Activated CD4-positive, alpha-beta T cell treated with anti-CD3 and anti-CD28 coated beads, Interleukin-2, amount 50 U/mL, for 48 hours (primary cell): ENCODE measurements at places on chromosomes 1 and 21.
A peak's percentile ranks its signal among the peaks of the same experiment; 100 is the strongest.

DNA sequence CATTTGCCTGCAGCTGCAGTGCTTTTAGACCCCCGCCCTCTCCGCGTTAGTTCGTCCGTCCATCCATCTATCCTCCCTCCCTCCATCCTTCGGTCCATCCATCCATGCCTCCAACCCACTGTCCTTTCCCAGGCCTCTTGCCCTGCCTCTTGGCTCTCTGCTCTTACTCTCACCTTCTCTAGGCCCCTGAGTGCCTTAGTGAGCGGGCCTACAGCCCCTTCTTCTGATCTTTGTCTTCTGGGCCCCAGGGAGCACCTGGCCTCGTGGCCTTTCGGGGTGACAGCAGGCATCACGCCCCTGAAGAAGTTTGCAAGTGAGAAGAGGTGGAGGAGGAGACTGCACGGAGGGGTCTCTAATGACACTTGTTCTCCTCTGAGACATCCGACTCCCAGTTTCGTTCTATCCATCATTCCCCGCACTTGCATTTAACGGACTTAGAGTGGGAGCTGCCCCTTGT is 842 bp downstream of the ATXN7L2 start:
- no peak for DNase-seq

- no peak for DNase-seq
Observed at GRCh38 chr1:245906207-245906606, 600.9 kb downstream of the SMYD3 start.

- no peak for DNase-seq
Observed at GRCh38 chr1:220514256-220514655, 13.7 kb upstream of the MARK1 start.

DNA sequence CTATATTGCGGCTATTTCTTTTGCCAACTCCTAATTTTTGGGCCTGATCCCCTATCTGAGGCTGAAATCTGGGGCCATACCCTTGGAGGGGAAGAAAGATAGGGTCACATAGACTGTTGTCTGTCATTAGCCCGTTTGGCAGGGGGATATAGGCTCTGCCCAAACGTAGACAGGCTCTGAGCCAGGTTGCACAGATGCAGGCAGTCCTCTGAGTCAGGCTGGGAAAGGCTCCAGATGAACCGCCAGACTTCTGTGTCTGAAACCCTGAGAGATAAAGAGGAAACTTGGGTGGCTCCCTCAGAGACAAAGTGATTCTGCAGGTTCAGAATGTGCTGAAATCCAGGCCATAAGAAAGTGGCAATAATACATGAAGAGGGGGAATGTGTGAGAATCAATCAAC is 4.0 kb upstream of the CAP1 start:
- DNase-seq: no peak

DNA sequence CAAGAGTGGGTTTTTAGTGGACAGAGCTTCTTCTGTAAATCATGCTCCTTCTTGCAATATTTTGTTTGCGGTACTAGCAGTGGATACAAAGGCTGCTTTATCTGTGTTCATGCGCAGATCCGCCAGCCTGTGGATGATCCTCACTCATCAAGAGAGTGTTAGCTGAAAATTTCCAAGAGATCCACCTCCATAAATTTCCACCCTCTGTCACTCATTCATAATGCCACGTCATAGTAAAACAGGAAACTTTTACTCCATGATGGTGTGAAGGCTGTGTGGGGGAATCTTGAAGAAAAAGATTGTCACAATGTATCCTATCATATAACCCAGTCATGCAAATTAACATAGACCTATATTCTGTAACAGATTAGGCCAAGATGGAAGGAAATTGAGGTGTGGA is 4.4 kb upstream of the MAPKAPK2 start:
- no peak for DNase-seq

GRCh38 chr1:218735436-218736032 is 390.4 kb downstream of the TGFB2 start:
- DNase-seq: no peak

- no peak for DNase-seq
Observed at GRCh38 chr1:183674339-183674738, 21.2 kb upstream of the APOBEC4 start.

DNA sequence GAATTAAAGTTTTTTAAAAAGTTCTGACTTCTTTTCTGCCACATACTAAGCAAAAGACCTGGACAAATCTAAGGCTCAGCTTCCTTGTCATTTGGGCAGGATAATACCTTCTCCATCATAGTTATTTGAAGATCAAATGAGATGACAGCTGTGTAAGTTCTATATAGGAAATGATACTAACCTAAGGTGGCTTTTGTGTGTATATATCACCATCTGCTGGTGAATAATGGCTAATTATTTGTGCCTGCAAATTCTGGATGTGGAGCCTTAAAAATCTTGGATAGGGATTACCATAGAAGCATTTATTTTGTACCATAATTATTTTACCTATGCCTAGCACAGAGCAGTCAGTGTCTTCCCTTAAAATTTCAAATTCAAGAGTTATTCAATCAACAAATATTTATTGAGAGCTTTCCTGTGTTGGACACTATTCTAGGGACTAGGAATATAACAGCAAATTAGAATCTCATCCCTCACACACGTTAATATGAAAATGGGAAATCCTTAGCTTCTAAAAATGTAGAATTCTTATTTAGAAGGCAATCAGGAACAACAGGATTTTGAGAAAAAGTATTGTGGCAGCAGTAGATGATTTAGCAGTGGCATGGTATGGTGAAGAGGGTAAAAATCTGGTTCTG is 89.8 kb downstream of the TMEM200B start:
- no peak for DNase-seq

- DNase-seq: no peak
Observed at GRCh38 chr1:45971922-45972531, 160.4 kb downstream of the PIK3R3 start.

DNA sequence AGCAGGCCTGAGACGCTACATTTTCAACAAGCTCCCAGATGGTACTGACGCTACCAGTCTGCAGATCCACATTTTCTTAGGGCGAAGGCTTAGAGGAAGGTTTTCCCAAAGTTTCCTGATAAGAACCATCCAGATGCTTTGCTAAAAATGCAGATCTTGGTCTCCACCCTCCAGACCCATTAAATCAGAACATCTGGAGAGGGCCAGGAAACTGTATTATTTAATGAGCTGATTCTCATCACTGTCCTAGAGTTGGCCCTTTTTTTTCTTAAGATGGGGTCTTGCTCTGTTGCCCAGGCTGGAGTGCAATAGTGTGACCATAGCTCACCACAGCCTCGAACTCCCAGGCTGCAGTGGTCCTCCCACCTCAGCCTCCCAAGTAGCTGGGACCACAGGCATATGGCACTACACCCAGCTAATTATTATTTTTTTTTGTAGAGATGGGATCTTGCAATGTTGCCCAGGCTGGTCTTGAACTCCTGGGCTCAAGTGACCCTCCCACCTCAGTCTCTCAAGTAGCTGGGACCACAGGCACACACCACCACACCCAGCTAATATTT is 67.2 kb upstream of the EFHD2 start:
- no peak for DNase-seq

DNA sequence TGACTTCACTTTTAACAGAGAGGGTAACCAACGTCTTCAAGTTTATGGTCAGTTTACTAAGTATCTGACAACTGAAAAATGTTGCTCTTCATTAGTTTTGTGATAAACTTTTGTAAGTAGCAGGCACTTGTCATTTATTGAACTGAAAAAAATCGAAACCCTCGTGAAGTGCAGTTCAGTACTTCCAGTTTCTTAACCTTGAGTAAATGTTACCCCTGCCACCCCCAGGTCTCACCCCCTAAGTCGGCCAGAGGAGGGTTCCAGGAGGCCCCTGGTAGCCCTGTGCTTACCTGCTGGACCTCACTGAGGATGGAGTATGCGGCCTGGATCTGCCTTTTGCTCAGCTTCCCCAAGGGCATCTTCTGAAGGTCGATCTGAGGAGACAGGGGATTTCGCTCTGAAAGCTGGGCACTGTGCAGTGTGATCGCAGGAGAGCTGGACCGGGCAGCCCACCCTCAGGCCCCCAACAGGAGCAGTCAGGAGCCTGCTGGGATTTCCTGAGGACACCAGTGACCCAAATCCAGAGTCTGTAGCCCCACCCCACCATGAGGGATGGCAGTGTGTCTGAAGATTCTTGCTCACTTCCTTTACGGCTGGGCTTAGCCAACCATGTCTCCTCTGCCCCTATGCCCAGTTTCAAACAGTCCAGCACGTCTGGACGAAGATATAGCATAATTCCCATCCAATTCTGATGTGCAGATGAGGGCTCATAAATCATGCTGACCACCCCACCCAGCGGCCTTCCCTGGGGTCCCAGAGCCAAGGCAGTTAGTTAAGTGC is 37.6 kb downstream of the PARP1 start:
- no peak for DNase-seq

GRCh38 chr1:29439615-29440014 is 203.3 kb downstream of the PTPRU start:
- no peak for DNase-seq

- DNase-seq: no peak
Observed at GRCh38 chr1:230641346-230641745, 935 bp upstream of the COG2 start.

GRCh38 chr1:28517649-28517999 is 11.8 kb downstream of the RCC1 start:
- DNase-seq: peak; percentile 13

DNA sequence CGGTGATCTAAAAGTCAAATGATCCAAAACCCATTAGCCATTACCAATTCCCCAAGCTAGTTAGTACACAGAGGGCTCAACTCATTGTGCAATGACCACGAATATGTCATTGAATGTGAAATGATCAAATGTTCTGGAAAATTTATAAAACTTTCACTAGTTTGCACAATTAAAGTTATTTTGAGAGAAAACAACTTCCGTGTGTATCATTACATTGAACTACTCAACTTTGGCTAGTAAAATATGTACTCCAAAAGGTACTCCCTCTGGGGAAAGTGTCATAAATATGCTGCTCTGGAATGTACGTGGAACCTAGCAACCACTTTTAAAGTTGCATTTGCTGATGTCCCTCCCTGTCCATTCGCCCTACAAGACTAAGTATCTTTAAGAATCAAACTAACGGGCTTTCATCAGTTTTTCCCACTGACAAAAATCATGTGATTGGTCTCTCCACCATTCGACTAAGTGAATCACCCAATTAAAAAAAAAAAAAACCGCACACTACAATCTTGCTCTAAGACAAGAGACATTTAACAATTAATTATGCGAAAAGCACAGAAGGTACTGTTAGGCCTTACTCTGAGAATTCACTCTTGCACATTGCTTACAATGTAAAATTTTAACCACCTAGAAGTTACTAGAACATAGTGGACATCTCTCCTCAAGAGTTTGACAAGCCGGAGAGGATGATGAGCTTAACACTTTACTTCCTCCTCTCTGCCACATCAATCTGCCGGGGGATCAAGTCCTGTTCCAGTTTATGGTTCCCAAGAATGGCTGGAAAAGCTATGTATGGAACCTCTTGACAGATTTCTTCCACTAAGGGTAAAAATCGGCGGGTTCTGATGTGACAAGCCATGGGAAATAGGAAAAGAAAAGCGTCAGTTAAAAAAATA is 1.2 kb downstream of the ACBD3 start:
- DNase-seq: no peak

GRCh38 chr1:27623327-27624212 is 11.4 kb downstream of the FGR start:
- no peak for DNase-seq
